ENCODE measurements at places on chromosomes 16 and 17.
A peak's percentile ranks its signal among the peaks of the same experiment; 100 is the strongest.

DNA sequence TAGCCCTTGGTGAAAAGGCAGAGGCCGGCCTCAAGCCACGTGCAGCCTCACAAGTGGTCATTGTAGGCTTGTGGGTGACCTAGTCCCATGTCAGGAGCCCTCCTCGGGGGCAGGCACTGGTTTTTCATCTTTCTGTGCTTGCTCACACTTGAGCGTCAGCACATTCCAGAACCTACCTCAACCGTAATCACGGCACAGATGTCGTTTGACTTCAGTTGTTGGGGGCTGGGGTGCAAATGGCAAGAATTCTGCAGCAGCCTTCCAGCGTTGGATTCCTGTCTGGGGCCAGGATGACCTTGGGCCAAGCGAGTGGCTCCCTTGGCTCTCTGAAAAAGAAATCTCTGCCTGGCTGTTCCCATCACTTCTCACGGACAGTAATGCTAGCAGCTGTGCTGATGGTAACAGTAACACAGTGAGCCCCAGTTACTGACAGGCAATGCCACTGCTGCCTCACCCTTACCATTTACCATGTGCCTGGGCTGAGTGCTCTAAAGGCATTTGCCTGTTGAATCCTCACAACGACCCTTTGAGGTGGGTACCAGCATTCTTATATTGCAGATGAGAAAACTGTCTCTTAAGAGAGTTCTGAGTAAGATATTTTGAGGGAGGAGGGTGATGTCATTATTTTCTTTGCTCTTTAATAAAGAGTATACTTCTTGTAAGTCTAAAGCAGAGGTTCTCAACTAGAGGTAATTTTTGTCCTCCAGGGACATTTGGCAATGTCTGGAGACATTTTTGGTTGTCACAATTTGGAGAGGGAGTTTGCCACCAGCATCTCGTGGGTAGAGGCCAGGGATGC, 46.5 kb downstream of the KSR1 start:
- DNase-seq = no peak

DNA sequence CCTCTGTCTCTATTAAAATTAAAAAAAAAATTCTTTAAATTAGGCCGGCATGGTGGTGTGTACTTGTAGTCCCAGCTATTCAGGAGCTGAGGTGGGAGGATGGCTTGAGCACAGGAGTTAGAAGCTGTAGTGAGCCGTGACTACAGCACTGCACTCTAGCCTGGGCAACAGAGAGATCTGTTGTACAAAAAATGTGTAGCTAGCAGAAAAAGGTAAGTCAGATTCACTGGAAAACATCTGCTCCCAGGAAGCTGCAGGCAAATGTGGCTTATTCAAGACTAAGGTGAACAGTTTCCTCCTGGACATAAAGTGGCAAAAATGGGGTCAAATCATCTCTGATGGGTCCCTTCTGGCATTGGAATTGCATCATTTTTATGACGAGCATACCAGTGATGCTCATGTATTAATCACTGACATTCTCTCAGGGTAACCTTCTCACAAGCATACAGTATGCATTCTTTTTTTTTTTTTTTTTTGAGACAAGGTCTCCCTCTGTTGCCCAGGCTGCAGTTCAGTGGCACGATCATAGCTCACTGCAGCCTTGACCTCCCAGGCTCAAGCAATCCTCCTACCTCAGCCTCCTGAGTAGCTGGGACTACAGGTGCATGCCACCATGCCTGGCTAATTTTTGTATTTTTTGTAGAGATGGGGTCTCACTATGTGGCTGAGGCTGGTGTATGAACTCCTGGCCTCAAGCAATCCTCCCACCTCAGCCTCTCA, 48.7 kb downstream of the CPPED1 start:
- DNase-seq = no peak

DNA sequence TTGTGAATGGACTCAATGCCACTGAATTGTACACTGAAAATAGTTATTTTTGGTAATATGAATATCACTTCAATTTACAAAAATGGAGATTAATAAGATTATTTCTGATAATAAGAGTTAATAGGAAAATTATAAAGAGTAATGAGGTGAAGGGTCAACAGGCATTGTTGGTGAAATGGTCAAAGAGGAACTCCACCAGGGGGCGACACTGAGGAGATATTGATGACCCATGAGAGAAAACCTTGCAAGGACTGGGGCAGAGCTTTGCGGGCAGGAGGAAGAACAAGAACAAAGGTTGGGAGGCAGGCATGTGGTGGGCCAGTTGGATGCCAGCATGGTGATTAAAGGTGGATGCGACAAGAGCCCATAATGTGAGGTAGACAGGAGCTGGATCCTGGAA, 74.0 kb upstream of the XYLT1 start:
- DNase-seq = no peak

GRCh38 chr16:54175552-54176375, 110.8 kb downstream of the IRX3 start:
- no peak for DNase-seq

GRCh38 chr17:68314916-68315535, 23.7 kb downstream of the ARSG start:
- DNase-seq = peak; percentile 88

- DNase-seq = no peak
Observed at GRCh38 chr16:31456988-31457360, 2.3 kb upstream of the ARMC5 start.

DNA sequence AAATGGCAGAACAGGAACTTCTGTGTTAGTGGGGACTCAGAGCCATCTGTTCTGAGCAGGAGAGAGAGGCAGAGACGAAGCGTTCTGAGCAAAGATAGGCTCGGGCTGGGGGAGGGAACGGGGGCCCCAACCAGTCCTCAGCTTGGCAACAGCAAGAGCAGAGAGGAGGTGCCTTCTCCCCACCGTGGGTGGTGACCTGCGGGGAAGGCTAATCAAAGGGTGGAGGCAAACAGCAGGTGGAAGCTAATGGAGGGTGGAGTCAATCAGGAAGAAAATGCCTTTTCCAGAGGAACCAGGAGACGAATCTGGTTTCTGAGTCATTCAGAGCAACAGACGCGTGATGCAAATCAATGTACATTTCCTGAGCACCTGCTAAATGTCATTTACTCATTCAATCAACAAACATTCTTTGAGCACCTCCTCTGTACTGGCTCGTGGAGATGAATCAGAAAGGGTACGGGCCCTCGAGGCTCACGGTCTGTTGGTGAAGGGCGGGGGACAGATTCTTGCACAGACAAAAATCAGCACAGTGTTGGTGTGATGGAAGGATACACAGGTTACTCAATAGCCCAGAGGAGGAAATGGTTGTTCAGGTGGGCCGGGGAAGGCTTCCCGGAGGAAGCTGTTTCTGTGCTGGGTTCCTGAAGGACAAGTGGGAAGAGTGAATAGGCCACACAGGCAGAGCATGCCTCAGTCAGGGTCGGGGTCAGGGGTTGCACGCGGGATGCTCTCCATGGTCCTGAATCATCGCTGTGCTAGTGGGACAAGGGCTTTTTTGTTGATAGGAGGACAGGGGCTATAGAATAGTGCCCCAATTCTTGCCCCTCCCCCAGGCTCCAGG, 5.7 kb upstream of the SPNS2 start:
- DNase-seq = peak; percentile 77

DNA sequence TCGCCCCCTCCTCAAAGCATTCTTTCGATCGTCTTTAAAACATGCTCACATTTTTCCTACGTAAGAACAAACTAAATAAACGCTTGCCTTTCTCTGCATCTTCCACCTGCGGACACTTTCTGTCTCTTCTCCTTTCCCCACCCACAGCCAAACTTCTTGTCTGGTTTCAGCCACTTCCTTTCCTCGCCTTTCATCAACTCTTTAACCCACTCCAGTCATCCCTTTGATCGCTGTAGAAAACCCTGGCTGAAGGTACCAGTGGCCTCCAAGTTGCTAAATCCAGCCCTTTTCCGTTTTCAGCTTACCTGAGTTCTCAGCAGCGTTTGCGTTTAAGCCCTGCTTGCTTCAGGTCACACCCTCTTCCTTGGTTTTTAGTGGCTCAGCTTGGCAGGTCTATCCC, 483 bp downstream of the RPA1 start:
- DNase-seq = peak; percentile 42

GRCh38 chr17:82238472-82239201, 9.8 kb downstream of the SLC16A3 start:
- peak; percentile 44 for DNase-seq

DNA sequence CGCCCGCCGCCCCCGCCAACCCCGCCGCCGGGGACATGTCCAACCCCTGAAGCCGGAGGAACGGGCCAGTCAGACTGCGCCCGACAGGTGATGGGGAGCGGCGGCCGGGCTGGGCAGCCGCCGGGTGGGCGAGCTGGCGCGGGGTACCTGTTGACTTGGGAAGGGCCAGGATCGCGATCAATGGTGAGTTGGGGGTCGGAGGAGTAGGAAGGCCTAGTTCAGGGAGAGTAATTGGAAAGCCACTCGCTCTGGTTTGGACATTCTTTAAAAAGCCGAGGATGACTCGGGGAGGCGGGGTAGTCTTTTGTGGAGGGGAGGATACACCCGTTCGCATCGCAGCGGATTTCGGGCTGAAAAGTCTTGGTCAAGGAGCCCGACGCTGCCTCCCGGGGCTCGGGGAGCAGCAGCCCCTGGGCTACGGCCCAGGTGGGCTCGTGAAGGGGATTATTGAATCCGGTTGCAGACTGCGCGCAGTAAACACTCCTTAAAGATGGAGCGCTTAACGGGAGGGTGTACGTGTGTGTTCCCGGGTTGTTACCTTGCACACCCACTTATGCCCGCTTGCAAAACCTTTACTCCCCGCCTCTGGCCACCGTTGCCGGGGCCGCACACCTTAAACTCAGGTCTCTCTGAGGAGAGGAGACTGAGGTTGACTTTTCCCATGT, 123.8 kb downstream of the GOSR1 start:
- peak; percentile 41 for DNase-seq

DNA sequence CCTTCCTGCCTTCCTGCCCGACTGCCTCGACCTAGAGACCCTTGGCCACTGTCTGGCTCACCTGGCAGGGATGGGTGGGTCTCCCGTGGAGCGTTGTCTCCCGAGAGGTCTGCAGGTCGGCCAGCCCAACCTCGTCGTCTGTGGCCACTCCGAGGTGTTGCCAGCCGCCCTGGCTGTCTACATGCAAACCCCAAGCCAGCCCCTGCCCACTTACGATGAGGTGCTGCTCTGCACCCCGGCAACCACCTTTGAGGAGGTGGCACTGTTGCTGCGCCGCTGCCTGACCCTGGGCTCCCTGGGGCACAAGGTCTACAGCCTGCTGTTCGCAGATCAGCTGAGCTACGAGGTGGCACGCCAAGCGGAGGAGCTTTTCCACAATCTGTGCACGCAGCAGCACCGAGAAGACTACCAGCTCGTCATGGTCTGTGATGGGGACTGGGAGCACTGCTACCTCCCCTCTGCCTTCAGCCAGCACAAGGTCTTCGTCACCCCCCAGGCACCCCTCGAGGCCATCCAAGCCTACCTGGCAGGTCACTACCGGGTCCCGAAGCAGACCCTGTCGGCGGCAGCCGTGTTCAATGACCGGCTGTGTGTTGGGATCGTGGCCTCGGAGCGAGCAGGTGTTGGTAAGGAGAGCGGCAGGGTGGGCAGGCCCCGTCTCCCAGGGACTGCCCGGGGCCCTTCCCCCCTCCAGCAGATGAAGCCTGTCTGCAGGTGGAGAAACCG, 75.1 kb upstream of the ENDOV start:
- no peak for DNase-seq

- no peak for DNase-seq
Observed at GRCh38 chr16:84524346-84524920, 20.0 kb upstream of the MEAK7 start.

DNA sequence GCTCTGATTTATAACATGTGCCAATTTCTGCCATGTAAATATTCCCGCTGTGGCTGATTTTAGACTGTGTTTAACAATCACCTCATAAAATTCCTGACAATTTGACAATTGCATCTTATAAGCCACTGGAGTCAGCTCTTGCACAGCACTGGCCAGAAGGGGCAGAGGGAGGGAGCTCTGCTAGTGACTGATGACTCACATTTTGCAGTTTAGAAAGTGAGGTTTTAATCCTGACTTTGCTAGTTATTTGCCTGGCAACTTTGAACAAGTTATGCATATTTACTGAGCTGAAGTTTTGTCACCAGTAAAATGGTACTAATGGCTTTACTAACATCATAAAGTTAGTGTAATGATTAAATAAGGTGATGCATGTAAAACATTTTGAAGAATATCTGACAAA, 452.3 kb downstream of the CNTNAP4 start:
- no peak for DNase-seq
